Activated CD4-positive, alpha-beta T cell treated with anti-CD3 and anti-CD28 coated beads, Interleukin-10, Interleukin-2, amounts not matched to agents 100 ng/mL and 50 ng/mL, durations not matched to agents 16 hours and 8 hours (primary cell): ENCODE measurements at places on chromosomes 4 and X.
A peak's percentile ranks its signal among the peaks of the same experiment; 100 is the strongest.

- DNase-seq: no peak
These were observed 21.7 kb upstream of the GPM6A start for GRCh38 chr4:175833574-175834311.

- DNase-seq: no peak
These were observed 13.7 kb upstream of the DTHD1 start for GRCh38 chr4:36267486-36268268.

GRCh38 chr4:6464842-6465588 is 7.4 kb downstream of the PPP2R2C start:
- DNase-seq: no peak

GRCh38 chr4:39305912-39306677 is 60.1 kb downstream of the RFC1 start:
- no peak for DNase-seq

GRCh38 chr4:153488006-153488891 is 22.1 kb downstream of the TMEM131L start:
- peak; percentile 78 for DNase-seq

DNA sequence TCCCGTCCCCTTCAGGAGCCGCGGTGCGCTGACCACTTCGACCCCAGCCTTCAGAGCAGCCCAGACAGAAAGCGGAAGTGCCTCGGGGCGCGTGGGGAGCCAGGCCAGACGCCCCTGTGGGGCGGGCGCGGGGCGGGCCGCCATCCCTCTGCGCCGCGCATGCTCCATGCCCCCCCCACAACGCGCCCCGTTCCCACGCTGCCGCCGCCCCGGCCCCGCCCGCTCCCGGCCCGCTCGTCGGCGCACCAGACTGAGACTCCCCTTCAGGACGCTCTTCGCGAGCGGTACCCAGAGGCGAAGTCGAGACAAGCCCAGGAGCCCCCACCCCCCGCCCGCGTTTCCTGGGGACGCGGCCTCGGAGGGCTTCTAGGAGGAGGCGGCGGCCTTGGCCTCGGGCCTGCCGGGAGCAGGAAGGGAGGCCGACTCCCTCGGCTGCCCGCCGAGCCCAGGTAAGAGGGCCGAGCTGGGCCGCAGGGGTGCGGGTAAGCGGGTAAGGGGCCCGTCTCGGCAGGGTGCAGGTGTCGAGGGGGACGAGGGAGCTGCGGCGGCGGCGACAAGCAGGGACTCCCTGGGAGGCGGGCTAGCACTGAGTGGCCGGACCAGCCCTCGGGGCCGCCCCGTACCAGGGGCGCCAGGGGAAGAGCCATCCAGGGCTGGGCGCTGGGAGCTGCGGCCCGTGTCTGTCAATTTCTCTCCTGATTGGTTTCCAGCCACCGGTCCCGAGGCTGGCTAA is at the start of gene ZFP92:
TSS of gene ZFP92 (plus strand) at position 218 of the 733 bp plus-strand sequence. CDS start 6,851 bp downstream, outside the sequence.
- DNase-seq: peak; percentile 36

- DNase-seq: no peak
These were observed 1.7 kb downstream of the PRAF2 start for GRCh38 chrX:49071877-49072711.

DNA sequence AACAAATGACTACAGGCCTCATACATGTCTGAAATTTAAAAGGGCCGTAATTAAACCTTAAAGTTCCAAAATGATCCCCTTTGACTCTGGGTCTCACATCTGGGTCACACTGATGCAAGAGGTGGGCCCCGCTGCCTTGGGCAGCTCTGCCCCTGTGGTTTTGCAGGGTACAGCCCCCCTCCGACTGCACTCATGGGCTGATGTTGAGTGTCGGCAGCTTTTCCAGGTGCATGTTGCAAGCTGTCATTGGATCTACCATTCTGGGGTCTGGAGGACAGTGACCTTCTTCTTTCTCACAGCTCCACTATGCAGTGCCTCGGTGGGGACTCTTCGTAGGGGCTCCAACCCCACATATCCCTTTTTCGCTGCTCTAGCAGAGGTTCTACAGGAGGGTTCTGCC is 1537.9 kb downstream of the PCDH18 start:
- no peak for DNase-seq

DNA sequence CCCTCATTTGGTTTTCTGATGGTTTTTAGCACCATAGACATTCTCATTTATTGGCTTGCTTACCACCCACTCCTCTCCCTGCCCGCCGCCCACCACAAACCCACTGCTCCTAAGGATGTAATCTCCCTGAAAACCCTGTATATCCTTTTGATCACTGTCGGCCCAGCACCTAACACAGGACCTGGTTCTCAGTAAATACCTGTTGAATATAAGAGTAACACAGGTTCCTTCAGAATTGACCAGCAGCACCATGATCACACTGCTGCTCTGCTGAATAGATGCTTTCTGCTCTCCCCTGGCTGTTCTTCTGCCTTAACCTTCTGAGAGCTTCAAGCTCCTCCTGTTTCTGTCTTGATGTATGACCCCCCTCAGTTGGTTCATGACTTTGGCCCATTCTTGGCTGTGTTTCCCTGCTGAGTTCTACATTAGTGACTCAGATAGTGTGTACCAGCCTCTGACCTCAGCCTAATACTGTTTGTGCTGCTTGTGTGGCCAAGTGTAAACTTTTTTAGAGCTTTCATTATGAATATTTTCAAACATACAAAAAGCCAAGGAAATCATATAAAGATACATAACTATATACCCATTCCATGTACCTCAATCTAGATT is 265.3 kb downstream of the FRMPD4 start:
- DNase-seq: no peak

DNA sequence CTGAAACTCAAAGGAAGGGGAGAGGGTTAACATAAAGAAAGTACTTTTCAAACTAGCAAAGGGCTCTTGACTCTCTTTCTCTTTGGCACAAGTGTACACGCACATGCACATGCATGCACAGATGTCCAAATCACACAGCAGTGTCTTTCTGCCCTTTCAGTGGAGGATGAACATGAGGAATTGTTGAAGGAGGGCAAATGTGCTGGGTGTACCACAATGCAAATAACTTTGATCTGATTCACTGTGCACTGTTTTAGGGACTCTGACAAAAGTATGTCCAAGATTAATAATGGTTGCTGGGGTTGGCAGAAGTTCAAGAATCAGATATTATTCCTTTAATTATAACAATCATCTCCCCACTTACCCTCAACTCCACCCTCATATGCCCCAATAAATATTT is 93.8 kb downstream of the GPC4 start:
- DNase-seq: no peak

- DNase-seq: no peak
These were observed 1.5 kb upstream of the PARM1 start for GRCh38 chr4:74931376-74931775.

GRCh38 chrX:101383679-101384205 is 2.2 kb downstream of the BTK start:
- no peak for DNase-seq

- no peak for DNase-seq
These were observed 198.8 kb downstream of the RAB28 start for GRCh38 chr4:13285336-13285735.

DNA sequence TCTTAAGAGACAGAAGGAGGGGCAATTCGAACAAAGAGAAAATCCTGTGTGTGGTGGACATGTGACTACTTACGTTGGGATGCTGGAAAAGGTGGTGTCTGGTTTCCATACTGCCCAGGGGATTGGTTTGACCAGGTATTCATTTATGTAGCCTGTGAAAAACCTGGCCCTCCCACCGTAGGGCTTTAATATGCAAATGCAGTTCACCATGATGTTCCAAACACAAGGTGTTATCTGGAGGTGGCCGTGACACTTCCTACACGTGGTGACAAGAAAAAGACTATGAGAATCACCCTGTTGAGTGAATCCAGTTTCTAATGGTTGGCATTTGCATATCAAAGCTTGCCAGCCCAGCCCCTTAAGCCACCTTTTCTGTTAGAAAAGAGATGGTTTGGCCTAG is 27.9 kb downstream of the UGT2B4 start:
- DNase-seq: no peak

DNA sequence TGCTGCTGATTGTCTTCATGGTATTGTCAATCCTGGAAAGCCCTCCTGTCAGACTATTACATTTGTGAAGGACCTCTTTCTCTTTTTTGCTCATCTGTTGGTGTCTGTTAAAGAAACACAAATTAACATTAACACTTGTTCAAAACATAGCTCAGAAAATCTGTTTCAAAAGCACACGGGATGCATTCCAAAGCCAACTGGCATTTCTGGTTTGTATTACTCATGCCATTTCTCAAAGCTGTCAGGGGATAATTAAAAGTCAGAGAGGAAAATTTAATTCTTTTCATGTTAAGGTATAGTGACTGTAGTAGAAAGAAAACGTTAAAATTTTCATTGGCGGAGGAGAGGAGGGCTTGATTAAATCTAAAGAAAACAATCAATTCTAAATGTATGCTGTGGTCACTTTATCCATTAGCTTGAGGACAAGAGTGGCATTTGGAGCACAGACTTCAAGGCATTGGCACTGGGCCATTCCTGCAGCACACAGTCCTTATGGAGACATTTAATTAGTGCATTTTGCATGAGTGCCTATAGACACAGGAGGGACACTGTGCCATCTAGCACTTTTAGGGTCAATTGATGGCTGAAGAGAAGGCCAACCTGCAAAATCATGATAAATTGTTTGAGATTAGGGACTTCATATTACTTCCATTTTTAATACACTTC is 21.2 kb upstream of the GLRA2 start:
- DNase-seq: no peak

- DNase-seq: peak; percentile 3
These were observed 102.9 kb upstream of the PAQR3 start for GRCh38 chr4:79042079-79042674.

DNA sequence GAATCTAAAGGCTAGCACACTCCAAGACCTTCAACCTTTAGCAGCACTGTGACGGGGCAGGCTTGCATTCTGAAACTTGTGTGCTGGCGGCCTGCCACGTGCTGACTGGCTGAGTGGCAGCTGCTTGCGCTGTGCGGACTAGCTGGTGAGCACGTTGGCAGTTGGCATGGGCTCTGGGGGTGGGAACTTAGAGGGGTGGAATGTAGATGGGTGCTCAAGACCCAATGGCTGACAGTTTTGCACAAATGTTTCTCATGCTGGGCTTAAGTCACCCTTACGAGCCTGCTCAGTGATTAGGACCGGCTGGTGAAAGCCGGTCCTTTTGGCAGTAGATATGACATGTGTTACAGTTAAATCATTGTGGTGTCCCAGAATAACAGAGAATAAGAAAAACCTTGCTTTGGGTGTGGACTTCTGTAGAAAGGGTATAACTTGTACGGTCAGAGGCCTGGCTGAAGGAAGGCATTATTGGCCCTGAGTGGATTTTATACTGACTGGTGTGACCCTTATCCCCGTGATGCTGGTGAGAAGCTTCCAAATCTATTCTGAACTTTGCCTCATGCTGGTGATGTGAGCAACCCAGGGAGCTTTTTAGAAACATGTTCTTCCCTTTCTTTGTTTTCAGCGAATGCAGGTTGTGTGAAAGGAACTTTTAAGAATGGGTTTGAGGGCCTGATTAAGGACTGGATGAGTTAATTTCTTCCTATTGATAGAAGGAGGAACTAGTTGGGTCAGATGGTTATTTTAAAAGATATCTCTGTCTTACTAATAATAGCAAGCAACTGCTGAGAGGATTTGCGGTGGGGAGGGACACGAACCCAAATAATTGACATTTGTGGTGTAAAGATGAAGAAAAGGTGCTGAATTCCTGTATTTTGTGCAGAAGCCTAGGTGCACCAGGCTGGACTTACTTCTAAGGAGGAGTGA is 107.4 kb upstream of the SLC4A4 start:
- DNase-seq: no peak

DNA sequence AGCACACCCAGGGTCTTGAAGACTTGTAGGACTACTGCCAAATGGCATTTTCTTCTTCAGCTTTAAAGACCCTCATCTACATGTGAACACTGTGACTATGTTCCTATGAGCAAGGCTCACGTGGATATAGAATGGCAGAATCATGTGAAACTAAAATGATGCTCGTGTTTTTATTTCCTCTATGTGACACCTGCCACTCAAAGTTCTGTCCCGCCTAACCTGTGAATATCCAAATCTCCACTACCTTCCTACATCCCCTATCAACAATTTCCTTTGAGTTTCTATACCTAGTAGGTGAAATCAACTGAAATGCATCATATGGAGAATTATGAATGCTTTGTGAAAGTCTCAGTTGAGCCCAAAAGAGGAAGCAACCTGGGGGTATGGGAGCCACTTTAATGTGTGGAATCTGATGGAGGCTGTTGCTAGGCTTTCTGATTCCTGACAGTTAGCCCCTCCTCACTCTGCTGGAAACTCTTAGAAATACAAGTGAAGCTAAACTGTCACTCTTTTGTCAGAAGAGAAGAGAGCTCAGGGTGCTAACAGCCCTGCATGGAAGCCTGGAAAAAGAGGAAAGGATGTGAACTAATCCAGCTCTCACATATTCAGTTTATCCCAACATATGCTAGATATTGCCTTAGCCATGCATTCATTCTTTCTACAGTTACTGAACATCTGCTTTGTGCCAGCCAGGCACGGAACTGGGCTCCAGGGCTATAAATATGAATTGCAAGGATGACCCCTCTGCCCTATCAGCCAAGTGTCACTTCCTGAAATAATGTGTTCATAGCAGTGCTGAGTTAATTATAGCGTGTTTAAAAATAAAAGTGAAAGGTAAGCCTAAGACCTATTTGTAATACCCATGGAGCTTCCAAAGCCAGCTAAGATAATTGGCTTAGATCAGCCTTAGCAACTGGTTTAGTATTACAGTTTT is 11.0 kb downstream of the LHFPL1 start:
- DNase-seq: no peak

GRCh38 chr4:87053802-87054767 is 119.3 kb downstream of the AFF1 start:
- DNase-seq: no peak

DNA sequence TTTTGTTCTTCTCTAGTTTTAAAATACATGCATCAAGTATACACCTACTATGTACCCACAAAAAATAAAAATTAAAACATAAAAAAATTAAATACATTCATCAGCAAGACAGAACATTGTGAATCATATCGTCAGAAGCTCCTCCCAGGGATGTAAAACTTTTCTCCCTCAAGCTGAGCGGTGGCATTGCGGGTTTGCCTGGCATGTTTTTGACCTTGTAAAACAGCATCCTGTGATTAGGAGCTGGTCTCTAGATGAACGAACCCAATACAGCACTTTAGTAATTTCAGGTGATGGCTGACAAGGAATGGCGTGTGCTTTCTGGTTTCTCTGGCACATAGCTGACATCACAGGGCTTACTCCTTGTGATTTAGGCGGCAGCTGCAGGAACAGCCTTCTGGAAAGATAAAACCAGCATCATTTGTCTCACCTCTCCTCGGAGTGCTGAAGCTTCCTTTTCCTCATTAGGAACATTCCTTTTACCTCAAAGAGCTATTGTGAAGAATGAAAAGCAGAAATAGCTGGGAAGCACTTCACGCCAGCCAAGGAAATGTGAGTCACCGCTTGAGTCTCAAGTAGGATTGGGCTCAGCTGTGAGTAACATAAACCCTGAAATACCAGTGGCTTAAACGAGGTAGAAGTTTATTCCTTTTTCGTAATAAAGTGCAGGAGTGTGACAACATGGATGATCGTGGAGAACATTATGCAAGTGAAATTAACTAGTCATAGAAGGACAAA is 44.3 kb downstream of the NYX start:
- no peak for DNase-seq

- no peak for DNase-seq
These were observed 27.7 kb downstream of the HTT-AS start for GRCh38 chr4:3046623-3047022.

- DNase-seq: no peak
These were observed 964 bp downstream of the VEGFC start for GRCh38 chr4:176791591-176792325.

- DNase-seq: no peak
These were observed 120.3 kb downstream of the CHRNA9 start for GRCh38 chr4:40455340-40455902.

GRCh38 chr4:90159193-90159592 is 32.0 kb downstream of the CCSER1 start:
- DNase-seq: no peak

- peak; percentile 46 for DNase-seq
These were observed 457.4 kb downstream of the CENPC start for GRCh38 chr4:67087897-67088296.
